Right ventricle myocardium inferior (tissue), 1 donor: ENCODE measurements at places on chromosomes 6 and 20.

DNA sequence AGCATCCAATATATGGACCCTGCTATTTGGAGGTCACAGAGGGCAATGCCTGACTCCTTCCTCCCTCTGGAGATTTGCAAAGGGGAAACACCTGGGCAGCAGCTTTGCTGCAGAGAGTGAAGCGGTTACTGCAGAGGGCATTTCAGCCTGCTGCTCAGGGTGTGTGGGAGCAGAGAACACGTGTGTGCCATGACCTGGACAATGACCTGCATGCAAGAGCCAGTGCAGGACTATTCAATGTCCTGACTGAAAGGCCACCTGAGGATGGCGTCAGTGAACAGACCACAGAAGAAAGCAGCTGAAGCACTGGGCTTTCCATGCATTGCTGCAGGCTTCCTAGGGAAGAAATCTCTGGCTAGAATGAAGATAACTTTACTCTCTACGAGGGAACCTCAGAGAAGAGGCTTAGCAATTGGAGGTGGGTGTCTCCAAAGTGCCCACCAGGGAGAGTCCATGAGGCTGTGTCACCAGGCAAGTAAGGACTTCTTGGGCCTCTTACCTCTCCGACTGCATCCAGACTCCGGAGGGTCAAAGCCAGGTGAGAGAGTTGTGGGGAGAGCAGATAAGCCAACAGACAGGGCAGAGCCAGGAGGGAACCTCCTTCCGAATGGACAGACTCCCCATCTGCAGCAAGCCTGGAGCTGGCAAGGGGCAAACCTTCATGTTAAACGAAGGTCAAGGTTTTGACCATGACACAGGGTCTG, 52.9 kb upstream of the PMEPA1 start:
- no peak for DNase-seq

- no peak for DNase-seq
These were observed 115.9 kb downstream of the FYN start for GRCh38 chr6:111757342-111757741.

- DNase-seq, result no peak
These were observed 211.1 kb upstream of the PRDM1 start for GRCh38 chr6:105874835-105875626.

DNA sequence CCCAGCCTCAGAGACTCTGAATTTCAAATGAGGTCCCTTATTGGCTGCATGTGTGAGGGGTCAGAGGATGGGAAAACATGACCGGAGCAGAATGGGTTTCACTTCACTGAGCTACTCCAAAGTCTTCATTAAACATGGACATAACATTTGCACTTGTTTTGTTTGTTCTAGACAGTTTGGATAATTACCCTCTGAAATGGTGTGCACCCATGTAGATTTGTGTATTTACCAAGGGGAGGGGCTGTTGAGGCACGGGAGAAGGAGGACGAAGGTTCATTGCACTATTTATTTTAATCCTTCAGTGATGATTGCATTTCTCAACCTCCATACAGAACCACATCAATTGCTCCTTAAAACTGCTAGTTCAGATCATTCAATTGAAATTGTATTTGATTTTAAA, 364.2 kb downstream of the TFAP2B start:
- no peak for DNase-seq

GRCh38 chr20:270517-270916, 13.0 kb downstream of the DEFB132 start:
- no peak for DNase-seq
